D341Med (cell line): ENCODE measurements at places on chromosomes 6 and 20.

- no peak for DNase-seq
These were observed 17.9 kb downstream of the RNF24 start for GRCh38 chr20:3997446-3997845.

- no peak for DNase-seq
These were observed 118.0 kb upstream of the IRAK1BP1 start for GRCh38 chr6:78749326-78749725.

- no peak for DNase-seq
These were observed 13.0 kb downstream of the EFCAB8 start for GRCh38 chr20:32871627-32872160.

- DNase-seq: no peak
These were observed 10.8 kb upstream of the SF3B5 start for GRCh38 chr6:144106206-144106605.

- DNase-seq: no peak
These were observed 162.4 kb downstream of the FRK start for GRCh38 chr6:115898246-115898645.

DNA sequence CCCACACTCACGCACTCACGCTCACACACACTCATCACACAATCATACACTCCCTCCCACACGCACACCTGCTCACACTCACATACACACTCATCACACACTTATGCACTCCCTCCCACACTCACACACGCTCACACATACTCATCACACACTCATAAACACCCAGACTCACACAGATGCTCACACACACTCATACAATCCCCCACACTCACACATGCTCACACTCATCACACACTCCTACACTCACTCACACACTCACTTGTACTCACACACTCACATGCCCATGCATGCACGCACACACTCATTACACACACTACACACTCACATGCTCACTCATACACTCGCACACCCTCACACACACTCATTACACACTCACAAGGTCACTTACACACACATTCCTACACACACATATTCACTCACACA is 131.1 kb upstream of the PDE10A start:
- no peak for DNase-seq

- DNase-seq: no peak
These were observed 611.1 kb upstream of the ARID1B start for GRCh38 chr6:156166093-156166492.

- no peak for DNase-seq
These were observed 221.2 kb downstream of the LAMA2 start for GRCh38 chr6:129104131-129104530.

GRCh38 chr6:35237476-35237875 is 22.1 kb upstream of the ZNF76 start:
- DNase-seq: no peak

DNA sequence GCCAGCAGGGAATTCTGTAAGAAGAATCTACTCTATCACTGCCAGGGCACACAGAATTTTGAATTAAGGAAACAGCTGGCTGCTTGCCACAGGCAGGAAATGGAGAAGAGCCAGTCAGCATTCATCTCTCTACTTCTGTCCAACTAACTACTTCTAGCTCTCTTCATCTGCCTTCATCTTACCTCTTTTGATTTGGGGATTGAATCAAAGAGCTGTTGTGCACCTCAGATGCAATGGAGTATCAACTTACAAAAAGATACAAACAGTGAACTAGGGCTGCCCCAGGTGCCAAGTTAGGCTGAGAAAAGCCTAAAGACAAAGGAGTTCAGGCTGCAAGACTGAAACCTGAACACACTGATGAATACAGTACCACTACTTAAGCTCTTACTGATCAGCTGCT is 82.0 kb downstream of the PTPRK start:
- DNase-seq: no peak

GRCh38 chr6:138007014-138007472 is 100.2 kb downstream of the PERP start:
- DNase-seq: peak; percentile 50

DNA sequence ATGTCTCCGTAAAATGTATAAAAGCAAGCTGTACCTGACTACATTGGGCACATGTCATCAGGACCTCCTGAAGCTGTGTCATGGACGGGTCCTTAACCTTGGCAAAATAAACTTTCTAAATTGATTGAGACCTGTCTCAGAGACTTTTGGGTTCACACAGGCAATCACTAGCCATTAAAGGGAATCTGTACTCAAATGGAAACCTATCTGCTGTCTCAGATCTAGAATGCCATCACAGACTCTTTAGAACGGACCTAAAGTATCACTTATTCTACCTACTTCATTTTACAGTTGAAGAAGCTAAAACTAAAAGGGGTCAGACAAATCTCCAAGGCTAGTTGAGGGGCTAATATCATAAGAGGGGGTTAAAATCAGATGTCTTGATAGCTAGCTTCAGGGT is 11.1 kb downstream of the SAMD3 start:
- no peak for DNase-seq

DNA sequence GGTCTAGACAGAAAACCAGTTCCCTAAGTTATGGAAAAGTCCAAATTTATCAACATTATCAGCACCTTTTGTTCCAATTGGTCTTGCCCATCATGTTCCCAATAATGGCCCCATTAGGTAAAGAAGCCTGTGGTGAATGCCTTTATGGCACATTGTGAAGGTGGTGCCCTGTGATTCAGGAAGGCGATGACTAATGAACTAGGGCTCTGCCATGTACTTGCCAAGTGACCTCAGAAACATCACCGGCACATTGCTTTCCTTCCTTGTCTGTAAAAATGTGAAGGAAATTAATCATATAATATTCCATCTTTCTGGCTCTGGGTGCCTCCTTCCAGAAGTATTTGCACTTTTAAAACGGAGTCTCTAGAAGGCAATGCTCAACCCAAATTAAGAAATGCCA is 132.3 kb downstream of the UNC5CL start:
- no peak for DNase-seq

DNA sequence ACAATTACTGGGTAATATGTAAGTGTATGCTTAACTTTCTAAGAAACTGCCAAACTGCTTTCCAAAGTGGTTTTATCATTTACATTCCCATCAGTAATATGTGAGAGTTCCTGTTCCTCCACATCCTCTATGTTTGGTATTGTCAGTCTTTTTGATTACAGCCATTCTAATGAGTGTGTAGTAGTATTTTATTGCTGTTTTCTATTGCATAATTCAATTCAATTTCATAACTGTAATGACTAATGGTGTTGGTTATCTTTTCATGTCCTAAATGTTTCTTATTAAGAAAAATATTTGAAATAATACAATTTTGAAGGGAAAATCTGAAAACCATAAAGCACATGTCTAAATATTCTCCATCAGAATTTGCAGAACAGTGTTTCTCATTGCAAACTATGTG is 119.3 kb downstream of the MAP3K7 start:
- DNase-seq: no peak

GRCh38 chr6:131924881-131925474 is 26.2 kb downstream of the CCN2 start:
- DNase-seq: no peak

DNA sequence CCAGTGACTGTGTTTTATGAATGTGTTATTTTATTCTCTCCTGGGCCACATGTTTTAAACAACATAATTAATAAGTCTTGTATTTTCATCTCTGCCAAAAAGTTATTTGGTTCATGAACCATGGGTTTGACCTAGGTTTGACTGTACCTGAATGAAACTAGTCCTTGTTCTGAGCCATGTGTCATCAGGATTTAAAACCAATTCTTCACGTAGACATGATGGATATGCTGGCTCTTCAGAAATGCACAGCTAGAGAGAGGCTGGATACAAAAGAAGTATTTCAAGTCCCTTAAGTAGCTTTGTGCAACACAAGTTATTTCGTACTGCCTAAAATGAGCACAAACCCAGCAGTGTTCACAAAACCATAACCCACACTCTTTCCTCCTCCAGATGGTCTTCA is 116.1 kb downstream of the IBTK start:
- DNase-seq: no peak

DNA sequence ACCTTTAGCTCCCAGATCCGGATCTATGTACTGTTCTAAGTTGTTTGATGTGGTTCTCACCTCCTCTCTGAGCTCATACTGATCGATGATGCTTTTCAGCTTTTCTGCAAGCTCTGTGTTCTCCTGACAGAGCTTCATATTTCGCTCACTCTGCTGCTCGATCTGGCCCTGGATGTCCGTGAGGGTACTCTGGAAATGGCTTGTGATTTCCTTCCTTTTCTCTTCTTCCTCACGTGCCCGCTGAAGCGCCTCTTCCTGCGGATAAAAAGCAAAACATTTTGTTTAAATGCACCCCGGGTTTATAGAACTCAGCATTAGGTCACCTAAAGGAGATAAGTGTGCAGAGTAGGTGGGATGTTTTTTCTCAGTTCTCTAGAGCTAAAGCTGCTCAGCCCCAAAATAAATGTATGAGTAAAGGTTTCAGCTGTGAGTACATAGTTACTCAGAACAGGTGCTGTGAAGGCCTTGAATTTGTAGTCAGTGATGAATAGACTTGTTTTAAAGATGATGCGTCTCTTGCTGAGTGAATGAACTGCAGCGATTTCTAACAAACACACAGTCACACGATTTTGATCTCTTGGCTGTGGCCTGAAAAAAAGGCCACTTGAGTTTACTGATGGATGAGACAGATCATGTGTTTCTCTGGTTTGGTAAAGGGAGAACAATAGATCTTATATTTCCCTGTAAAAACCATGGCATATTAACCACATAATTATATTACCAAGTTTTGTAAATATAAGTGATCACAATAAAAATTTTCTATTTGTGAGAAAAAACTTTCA is 29.1 kb downstream of the TXLNB start:
- no peak for DNase-seq

GRCh38 chr20:54681869-54682268 is 206.5 kb downstream of the DOK5 start:
- no peak for DNase-seq

GRCh38 chr6:138429761-138430160 is 25.7 kb downstream of the HEBP2 start:
- no peak for DNase-seq

- peak; percentile 61 for DNase-seq
These were observed 161.3 kb upstream of the GGTLC1 start for GRCh38 chr20:24149881-24150307.
